ENCODE measurements at places on chromosomes 2 and 18.

- no peak for DNase-seq
Observed at GRCh38 chr18:3103576-3103975, 90.6 kb upstream of the LPIN2 start.

DNA sequence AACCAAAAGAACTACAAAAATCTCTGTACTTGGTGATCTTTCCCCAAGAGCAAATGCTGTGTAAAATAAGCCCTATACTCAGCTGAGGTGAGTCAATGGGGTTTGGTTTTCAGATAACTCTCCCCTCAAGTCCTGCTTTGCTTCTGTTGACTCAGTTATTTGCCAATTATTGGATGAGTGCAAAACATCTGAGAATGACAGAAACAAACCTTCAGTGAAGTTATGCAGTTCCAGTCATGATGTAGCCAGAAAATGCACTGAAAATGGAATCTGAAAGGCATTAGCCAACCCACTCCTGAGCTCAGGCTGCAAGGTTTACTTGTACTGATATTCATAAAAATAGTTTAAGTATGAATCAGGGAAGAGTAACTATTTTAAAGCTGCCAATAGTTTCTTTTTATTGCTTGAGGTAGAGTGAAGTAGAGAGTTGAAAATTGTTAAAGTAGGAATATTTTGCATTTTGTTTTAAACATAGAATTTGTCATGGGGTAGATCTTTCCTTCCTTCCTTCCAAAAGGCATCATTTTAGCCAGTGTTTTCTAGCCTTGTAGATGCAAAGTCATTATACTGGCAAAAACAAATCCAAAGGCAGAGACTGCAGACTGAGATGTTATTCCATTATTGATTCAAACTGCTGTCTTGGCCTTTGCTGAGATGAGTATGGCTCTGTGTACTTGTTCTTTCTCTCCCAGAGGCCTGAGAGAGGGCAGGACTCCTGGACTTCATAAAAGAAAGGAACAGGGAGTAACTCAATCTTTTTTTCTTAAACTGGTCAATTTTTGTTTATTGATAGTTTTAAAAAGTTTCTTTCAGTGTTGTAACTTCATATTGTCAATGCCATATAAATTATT, 215.3 kb downstream of the RND3 start:
- no peak for DNase-seq

DNA sequence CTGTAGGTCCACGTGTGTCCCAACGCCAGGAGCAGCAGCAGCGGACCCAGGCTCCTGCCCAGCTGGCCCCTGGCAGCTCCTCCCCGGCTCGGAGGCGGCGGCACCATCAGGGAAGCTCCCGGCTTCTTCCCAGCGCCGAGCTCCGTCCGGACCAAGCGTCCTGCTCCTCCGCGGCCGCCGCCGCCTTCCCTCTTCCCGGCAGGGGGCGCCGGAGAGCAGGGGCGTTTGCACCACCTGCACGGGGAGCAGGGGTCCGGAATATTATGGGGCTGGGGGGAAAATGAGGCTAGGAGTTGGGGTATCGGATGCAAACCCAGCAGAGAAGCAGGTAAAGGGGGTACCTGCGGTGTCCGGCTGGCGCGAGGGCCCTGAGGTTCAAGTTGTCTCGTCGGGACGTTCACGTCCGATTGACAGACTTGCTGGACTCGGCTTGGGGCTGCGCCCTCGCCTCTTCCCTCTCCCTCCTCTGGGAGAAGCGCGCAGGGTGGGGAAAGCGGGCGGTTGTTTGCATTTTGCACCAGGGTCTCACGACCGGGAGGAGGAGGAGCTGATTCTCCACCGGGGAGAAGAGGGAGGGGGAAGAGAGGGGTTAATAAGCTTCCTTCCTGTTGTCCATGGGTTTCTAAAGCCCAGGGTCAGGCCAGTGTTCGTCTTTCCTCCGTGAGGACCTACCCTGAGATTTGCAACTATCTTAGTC, at the start of gene CCBE1:
TSS of gene CCBE1 (minus strand) at position 188 of the 697 bp plus-strand sequence.
- DNase-seq: no peak

- DNase-seq: no peak
Observed at GRCh38 chr2:139067072-139067471, 286.9 kb upstream of the NXPH2 start.

DNA sequence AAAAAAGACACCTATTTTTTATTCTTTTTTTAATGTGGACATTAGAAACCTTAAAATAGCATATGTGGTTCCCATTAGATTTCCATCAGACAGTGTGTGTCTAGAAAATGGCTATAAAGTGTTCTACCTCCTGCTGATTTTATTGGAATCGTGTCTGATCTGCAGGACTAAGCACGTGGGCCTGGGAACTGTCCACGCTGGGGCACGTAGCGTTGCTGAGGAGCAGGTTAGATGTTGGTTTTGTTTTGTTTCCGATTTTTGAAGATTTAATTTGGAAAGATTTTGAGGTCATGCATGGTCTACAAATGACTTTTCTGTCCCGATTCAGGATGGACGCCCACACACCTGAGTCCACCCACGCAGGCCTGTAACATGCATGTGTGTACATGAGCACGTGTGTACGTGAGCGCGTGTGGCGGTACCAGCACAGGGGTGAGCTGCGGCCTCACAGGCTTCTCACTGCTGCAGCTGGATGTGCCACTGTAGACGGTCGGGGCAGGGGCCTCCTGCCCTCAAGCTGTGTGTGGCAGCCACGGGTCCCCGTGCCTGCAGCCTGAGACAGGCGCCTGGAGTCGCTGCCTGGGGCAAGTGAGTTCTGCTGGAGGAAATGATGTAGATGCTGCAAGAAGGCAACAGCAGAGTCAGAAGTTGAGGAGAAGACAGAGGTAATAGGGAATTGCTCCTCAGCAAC, 99.7 kb upstream of the CTDP1 start:
- no peak for DNase-seq

GRCh38 chr18:519019-519879, 18.7 kb upstream of the COLEC12 start:
- DNase-seq: no peak
